ENCODE measurements at places on chromosomes 6 and 20.

DNA sequence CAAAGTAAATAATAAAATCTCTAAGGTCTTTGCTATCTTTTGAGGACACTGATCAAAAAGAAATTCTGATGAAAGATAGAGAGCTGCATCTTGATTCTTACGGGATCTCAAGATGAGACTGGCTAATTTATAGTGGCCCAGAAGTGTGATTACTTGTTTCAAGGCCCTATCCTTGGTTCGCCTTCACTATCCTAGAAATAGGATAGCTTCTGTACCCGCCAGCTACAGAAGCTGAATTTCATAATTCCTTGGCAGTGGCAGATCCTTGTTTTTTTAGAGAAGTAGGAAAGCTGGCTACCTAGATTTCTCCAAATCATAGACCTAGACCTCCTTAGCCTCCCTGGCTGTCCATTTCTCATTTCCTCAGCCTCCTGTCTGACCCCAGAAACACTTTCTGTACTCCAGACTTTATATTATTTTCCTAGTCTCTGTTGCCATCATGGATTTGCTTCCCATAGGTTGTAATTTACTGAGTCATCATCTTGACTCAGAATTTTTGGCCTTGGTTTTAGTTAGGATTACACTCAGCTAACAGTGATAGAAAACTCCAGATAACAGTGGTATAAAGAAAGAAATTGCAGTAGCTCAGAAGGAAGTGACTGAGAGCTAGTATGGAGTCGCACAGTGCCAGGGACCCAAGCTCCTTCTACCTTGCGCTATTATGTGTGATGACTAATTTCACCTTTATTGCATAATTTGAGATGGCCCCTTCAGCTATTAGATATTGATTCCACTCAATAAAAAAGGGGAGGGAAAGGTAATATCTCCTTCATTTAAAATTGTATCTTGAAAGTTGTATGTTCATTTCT lies 27.7 kb downstream of the PHF3 start:
- DNase-seq = no peak

DNA sequence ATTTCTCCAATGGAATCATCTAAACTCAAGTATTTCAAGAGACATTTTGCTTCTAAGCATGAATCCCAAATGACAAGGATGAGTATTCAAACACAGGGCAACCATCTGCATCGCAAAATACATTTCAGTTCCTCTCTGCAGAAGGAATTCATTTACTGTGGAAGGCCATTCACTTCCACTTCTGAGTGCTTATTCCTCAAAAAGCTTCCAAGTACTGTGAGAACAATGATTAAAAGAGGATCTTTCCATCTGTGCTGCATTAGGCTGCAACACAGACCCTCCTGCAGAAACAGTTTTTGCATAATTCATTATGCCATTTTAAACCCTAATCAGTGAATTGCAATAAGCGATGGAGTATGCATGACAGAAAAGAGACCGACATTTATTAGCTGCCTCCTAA lies 52.5 kb downstream of the ARHGAP18 start:
- DNase-seq = no peak

GRCh38 chr6:30463651-30464618 lies 25.4 kb upstream of the HLA-E start:
- DNase-seq = no peak

DNA sequence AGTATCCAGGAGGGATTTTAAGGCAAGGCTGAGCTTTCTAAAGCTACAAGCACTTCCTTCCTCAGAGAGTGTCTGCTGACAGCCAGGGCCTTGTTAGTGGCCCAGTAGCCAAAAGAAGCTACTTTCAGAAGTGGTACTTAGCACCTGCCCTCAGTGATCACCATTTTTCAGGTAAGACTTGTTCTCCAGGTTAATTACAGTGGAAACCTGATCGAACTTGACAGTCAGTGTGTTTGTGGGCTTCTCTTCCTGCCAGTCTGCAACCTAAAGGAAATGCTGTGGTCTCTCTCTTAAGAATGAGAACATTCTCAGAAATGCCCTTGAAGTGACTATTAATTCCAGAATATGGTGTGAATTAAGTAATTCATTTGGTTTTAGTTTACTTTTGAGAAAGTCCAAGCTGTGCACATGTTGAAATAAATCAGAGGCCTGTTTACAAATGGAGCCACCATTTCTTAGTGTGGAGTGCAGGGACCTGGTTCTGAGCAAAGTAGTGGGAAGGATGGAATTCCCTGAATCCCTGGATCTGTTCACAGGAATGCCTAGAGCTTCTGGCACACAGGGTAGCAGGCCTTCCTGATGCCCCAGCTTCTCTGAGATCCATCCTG lies 185.3 kb upstream of the AGPAT4 start:
- DNase-seq = no peak

GRCh38 chr6:144335914-144336313 lies 50.8 kb downstream of the UTRN start:
- no peak for DNase-seq

DNA sequence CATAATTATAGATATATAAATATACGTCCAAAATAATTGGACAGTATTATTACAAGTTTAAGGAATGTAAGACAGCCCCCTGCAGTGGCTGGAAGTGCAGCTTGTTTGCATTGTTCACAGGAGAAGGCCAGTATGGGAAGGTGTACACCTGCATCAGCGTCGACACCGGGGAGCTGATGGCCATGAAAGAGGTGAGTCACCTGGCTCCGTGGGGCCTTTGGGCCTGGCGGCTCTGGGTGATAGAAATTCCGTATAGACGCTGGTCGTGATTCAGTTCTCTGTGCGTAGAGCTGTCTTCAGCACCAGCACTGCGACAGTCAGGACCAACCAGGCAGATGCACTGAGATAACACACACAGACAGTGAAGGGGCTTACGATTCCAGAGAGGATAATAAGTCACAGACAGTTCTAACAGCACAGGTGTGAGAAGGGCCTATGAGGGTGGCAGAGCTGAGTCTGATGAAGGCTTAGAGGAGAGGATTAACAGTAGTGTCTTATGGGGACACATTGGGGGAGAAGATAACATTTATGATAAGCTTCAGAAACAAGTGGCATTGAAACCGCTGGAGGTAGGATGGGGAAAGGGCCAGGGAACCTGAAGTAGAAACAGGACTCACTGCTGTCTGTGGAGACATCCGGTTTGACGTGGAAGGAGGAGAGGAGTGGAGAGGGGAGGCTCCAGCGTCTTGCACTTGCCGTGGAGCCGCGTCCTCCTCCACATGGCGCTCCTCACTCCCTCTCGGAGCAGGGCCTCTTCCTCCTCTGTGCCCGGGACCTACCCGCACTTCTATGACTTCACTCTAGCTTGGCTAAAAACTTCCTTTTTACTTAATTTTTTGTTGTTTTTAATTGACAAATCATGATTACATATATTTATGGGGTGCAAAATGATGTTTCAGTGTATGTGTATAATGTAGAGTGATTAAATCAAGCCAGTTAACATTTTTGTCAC lies 116.5 kb downstream of the MAP3K4 start:
- DNase-seq = no peak

GRCh38 chr20:44028003-44028730 lies 113.5 kb downstream of the TOX2 start:
- DNase-seq = no peak

- DNase-seq = no peak
Measured at GRCh38 chr20:19631410-19631809, 126.6 kb upstream of the RIN2 start.

DNA sequence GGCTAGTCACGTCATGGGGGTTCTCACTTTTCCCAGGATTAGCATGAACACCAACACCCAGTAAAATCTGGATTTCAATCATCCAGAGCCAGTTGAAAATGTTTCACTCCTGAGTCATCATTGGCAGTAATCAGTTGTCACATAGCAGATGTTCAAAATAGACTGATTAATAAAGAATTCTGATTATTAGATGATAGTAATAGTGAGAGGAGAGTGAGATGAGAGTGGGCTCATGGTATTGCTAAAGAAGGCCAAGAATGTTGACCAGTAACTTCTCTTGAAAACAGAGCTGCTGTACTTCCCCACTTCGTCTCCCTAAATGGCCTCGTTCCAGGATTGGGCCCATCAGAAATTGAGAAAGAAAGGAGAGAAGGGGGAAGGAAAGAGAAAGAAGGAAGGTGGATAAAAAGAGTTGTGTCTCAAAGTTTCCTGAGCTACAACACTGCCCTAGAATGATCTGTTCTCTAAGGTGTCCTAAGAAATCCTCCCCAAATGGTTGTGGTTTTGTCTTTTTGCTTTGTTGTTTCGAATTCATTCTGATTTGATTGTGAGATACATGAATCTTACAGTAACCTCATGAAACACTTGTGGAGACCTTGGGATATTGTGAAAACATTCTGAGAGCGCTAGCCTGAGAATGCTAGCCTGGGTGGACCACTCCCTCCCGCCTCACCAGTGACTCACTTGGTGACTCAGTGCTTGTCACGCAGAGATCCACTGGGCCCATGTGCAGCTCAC lies 502.2 kb upstream of the JARID2 start:
- no peak for DNase-seq

DNA sequence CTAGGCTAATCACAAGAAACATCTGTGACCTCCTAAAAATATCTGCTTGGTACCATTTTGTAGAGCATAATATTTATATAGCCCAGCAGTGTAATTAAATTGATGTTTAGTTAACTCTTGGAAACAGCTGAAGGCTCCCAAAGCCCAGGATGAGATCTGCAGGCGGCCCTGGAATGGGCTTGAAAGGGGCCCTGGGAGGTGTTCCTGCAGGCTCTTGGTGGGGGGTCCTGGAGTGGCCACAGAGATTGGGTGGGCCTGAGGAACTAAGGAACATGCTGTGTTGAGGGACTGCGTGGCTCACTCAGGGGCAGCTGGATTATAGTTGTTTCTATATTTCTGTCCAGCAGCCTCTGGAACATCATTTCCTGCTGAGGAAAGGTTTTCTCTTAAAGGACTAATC lies 9.2 kb downstream of the SCP2D1 start:
- no peak for DNase-seq

Data from thymus (tissue), 14 donors.